Right atrium auricular region (tissue), 2 donors: ENCODE measurements at places on chromosomes 6 and 20. TPM values are rescaled to one million over a fixed set of nuclear protein-coding genes. Genes with fewer than 3 reads are reported as not detected.

DNA sequence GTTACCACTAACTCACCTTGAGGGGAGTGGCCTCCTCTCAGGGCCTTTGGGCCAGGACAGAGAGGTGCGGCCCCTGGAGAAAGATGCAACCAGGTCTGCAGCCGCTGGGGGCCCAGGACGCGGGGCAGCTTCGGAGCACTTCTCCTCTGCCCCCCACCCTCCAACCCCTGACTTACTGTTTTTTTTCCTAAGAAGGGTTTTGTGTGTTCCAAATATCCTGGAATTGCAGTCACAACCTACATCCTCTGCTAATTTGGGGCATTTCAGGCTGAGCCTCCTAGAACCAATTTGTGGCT, 1.7 kb downstream of the LINC00237 start:
- no peak for DNase-seq

Gene PAK5
- total RNA-seq, result 0.12 TPM

Gene UBE2C
- 1.4 TPM for total RNA-seq

DNA sequence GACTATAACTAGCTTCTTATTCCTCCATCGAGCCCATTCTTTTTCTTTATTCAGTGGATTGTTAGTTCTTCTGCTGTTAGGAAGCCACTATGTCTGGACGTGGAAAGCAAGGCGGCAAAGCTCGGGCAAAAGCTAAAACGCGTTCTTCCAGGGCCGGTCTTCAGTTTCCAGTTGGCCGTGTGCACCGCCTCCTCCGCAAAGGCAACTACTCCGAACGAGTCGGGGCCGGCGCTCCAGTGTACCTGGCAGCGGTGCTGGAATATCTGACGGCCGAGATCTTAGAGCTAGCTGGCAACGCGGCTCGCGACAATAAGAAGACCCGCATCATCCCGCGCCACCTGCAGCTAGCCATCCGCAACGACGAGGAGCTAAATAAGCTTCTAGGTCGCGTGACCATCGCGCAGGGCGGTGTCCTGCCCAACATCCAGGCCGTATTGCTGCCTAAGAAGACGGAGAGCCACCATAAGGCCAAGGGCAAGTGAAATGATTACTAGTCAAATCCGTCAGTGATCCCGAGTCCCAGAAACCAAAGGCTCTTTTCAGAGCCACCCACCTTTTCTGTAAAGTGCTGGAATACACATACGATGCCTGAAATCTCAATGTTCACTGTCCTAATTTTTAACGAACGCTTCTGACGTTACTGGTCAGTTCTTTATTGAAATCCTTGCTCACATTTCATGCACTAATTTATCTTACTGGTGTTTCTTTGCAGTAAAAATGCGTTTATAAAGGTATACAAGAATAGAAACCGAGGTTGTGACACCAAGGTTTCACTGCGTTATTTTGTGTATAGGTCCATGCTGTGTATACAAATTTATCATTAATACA, 129.9 kb downstream of the HFE start:
- peak; percentile 94 for DNase-seq

GRCh38 chr6:44332585-44332984, 9.9 kb upstream of the SPATS1 start:
- no peak for DNase-seq
